ENCODE measurements at places on chromosomes 1 and 21.
A peak's percentile ranks its signal among the peaks of the same experiment; 100 is the strongest.

DNA sequence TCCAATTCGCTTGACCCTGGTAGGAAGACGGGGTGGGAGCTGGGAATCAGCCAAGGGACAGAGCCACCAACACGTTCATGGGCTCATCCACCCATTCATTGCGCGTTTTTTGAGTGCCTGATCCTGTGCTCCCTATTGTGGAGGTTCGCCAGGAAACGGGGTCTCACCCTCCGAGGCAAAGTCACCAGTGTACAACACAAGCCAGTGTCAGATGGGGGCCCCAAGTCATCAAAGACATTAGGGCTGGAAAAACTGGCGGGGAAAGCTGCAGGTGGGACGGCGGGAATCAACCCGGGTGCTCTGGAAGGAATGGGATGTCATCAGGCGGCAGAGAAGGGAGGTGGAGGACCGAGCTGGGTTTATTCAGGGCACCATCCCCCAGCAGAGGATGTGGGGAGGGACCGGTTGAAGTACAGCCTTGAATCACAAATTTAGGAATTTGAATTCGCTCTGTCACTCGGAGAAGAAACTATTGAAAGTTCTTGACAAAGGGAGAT, 667 bp upstream of the NID1 start:
- no peak for DNase-seq

GRCh38 chr1:217747156-217747769, 116.1 kb downstream of the SPATA17 start:
- no peak for DNase-seq

GRCh38 chr1:2785631-2786328, 15.7 kb downstream of the TTC34 start:
- DNase-seq, result no peak

DNA sequence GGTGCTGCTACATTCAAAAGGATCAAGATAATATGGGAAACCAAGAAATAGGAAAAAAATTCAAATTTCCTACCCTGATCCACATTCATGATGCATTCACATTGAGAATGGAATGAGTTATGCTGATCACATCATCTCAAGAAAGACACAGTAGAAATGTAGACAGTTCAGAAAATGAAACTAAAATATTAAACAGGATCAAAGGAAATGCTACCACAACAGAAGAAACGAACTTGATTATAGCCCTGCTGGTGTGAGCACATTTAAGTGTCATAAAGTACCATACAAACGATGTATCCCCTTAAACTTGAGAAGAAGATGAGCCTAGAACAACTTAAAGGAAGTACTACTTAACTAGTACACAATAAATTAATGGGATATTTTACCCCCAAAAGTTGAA, 21.3 kb downstream of the SYDE2 start:
- no peak for DNase-seq

DNA sequence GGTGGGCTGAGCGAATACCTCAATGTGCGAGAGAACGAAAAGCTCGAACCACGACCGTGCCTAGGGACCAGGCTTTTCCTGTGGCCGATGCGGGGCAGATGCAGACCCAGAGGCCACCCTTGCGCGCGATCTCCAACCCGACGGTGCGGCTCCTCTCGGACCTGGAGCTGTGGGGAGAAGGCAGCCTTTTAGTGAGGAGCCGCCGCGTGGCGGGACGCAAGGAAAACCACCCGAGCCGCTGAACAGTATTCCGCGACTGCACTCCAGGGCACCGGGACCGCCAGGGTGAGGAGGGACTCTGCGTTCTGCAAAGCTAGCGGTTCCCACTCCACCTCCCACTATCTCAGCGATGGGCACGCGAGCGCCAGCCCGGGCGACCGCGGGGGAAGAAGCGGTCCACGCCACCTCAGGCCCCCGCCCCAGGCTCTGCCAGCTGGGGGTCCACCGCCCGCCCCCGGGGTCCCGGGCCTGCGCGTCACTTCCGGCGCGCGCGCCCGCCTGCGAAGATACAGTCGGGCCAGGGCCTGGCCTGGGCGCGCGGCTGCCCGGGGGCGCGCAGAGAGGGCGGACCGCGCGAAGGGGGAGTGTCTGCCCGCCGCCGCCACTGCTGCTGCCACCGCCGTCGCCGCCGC, 66.5 kb upstream of the PRKACB start:
- DNase-seq, result peak; percentile 72

DNA sequence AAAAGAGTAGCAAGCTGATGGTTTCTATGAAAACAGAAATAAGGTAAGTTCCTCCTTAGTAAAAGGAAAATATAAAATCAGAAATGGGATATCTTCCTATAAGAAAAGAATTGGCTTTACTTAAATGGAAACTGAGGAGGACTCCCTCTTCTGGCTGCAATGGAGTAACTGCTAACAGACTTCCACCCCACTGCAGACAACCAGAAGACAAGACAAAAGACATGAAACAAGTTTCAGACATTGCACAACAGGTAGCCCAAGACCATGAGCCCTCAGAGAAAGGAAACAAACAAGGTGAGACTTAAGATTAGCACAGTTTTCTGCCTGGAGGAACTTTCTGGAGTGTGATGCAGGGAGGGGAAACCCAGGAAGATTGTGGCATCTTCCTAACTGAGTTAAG, 17.0 kb upstream of the OLFML2B start:
- DNase-seq, result no peak

DNA sequence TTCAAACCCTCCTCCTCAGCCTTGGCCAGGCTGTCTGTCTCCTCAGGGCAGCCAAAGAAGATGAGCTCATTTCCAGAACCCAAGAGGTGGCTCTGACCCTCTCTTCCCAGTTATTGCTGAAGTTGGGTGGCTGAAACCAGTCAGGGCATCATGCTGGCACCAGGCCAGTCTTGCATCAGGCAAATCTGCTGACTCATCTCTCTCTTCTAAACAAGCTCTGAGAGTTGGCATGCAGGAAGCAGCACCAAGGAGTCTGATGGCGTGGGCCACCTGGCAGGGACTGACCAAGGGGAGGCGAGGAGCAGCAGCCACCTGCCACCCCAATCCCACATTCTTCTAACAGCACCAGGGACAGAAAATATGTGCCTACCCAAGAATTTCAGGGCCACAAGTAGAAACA, 104.8 kb upstream of the ATP1A1 start:
- no peak for DNase-seq

DNA sequence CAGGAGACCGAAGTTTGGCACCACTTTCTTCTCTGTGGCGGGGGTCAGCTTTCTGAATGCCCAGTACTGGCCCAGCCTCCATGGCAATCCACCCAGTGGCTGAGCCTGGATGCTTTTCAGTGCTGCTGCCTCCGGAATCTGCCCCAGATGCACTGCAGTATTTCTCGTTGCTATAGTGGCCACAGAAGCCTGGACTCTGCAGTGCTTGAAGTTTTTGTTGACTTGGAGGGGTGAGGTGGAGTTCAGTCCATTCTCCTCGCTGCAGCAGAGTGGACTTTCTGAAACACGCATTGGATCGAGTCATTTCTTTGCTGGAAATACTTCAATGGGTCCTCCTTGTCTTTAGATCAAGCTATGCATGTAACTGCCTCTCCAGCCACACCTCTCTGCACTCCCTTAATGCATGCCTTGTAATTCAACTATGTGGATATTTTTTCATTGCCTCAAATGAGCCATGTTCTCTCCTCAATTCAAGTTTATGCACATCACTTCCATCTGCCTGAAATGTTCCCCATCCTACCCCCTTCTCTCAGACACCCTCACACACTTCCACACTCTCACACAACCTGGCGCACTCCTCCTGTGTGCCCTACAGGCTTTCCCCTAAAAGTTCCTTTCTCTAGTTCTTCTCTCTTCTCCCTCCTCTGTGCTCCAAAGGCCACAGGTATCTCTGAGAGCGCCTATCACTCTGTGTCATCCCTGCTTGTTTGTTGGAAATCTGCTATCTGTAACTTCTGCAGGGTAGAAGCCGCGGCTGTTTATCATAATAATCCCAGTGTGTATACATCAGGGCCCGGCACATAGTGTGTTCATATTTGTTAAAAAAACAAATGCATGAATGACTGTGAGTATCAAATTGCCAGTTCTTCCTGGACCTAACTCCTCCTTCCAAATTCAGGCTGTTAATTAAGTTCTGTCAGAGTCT, 16.5 kb downstream of the ADAM30 start:
- DNase-seq, result no peak

- no peak for DNase-seq
Observed at GRCh38 chr1:83702356-83702755, 296.6 kb downstream of the TTLL7 start.

DNA sequence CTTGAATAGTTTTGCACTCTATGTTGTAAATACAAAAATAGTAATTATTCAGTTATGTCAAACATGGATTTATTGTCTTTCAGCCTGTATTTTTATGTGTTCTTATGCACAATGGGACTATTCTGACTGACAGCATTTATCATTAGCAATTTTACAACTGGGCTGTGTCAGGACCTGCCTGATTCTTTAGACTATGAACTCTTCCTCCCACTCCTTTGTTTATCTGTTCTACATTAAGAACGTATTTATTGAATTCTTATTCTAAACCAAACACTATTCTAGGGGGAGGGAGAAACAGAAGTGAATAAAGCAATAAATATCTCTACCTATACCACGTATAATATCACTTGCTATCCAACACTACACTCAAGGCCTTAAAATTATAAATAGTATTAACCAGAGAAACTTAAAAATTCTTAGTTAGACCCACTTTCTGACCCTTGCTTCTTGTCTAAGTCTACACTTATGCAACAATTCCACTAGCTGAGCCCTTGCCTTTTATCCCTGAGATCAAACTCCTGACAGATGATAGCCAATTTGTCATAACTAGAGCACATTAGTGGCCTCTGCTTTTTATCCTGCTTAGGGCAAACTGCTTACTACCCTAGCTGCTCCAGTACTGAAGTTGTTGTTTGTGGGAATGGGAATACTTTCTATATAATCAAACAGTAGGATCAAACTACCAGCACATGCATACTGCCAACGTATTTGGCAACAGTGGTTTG, 494.3 kb downstream of the BRINP3 start:
- no peak for DNase-seq

DNA sequence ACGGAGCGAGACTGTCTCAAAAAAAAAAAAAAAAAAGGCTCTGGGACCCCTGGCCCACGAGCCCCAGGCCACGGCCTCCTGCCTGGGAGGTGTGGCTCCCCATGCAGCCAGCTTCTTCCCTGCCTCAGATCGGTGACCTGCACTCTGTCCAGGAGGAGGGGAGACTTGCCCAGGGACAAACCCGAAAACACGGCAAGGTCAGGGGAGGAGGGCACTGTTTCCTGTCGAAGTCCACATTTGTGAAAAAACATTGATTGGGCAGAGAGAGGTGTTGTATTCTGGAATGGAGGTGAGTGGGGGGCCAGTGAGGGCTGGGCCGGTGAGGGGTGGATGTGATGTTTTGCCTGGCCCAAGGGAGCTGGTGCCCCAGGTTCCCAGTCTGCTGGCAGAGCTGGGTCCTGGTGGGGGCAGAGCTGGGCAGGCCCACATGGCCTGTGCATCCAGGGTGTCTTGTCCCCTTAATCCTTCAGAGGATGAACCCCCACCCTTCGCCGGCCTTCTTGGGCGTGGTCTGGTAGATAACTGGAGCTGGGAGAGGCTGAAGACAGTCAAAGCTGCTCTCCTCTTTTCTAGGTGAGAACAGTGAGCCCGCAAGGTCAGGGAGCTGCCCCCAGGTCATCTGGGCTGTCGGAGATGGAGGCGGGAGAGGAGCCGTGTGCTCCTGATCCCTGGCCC, 12.4 kb upstream of the FAAP20 start:
- no peak for DNase-seq

- no peak for DNase-seq
Observed at GRCh38 chr1:185342672-185343259, 25.7 kb upstream of the IVNS1ABP start.

- DNase-seq, result no peak
Observed at GRCh38 chr1:8663090-8663802, 154.2 kb downstream of the RERE start.

DNA sequence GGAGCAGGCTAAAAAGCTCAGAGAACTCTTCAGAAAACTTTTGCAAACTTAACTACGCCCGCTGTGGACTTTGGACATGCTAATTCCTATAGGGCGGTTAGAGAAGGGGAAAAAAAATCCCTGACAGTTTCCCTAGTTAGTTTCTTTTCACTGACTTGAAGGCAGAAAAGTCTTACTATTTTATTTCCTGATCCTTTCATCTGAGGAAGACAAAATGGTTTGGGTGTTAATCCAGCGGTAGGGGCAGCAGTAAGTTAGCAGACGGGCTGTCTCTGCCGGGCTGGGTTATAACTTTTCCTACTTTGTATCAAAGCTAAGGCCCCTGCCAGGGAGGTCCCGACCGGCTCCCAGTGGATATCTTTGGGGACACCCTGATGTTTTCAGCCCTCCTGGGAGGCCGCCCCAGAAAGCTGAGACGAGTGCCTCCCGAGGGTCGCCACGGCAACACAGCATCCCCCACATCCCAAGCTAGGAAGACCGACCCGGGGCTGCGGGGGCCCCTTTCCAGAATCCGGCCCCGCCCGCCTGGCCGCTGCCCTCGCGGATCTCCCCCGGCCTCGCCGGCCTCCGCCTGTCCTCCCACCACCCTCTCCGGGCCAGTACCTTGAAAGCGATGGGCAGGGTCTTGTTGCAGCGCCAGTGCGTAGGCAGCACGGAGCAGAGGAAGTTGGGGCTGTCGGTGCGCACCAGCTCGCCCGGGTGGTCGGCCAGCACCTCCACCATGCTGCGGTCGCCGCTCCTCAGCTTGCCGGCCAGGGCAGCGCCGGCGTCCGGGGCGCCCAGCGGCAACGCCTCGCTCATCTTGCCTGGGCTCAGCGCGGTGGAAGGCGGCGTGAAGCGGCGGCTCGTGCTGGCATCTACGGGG, 162.6 kb downstream of the RUNX1 start:
- DNase-seq, result no peak

Data from stimulated activated CD8-positive, alpha-beta memory T cell treated with anti-CD3 and anti-CD28 coated beads, Interleukin-12 subunit alpha, Interleukin-12 subunit beta, amount 100 ng/mL, for 4 hours (primary cell).